T-helper 2 cell (primary cell): ENCODE measurements at places on chromosomes 5 and 9.

- DNase-seq, result no peak
These were observed 137.5 kb downstream of the C5orf15 start for GRCh38 chr5:133830911-133831310.

DNA sequence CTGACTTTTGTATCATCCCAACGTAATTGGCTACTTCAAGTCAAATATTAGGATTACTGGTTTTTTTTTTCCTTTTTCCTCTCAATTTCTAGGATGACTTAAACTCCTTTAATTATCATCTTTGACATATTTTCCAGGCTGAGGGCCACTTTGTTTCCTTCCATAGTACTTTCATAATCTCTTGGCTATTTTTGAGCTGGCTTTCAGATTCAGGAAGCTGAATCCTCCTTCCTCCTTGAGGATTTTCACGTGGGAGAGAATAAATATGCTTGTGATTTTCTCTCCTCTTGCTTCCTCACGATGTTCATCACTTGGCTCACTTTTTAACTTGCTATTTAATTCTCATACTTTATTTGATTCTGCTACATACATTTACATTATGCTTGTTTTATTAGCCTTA, 88.1 kb downstream of the ITGA1 start:
- DNase-seq, result no peak

DNA sequence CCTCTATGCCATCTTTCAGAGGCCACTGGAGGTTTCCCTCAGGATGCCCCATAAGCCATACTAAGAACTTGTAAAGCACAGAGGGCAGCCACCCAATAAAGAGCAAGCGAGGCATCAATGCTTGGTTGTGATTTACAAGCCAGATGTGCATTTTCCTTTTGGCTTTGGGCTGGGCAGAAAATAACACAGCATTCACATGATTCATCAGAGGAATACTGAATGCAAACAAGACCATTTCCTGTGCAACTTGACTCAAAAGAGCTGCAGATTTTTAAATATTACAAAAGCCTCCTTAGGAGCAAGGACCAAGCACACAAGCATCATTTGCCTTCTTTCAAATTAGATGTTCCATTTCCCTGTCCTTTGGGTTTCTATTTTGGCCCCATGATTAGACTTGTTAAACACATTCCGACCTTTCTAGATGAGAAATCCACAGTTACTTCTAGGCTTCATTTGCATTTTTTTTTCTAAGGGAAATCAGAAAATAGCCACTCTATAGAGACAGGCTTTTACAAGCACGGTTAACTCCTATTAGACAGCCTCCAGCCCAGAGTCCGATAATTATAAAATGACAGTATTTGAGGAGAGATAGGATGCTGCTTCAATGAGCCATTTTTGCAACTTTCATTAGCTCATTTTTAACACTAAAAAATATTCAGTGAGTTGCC, 207.8 kb downstream of the SEMA5A start:
- DNase-seq, result no peak

DNA sequence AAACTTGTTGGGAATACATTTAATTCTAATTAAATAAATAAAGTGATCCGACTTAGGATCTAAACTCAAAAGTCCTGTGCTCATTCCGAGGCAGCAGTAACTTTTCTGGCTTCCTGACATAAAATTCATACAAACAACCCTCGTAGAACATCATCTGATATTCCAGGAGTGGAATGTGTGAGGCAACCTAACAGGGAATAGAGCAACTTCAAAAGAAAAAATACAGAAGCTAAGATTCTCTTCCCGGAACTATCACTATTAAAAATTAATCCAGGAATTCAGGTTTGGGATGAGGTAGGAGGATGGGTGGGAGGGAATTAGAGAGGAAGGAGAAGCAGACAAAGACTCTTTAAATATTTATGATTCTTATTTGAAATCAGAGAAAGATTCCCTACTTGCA, 32.9 kb upstream of the TRIO start:
- DNase-seq, result no peak

DNA sequence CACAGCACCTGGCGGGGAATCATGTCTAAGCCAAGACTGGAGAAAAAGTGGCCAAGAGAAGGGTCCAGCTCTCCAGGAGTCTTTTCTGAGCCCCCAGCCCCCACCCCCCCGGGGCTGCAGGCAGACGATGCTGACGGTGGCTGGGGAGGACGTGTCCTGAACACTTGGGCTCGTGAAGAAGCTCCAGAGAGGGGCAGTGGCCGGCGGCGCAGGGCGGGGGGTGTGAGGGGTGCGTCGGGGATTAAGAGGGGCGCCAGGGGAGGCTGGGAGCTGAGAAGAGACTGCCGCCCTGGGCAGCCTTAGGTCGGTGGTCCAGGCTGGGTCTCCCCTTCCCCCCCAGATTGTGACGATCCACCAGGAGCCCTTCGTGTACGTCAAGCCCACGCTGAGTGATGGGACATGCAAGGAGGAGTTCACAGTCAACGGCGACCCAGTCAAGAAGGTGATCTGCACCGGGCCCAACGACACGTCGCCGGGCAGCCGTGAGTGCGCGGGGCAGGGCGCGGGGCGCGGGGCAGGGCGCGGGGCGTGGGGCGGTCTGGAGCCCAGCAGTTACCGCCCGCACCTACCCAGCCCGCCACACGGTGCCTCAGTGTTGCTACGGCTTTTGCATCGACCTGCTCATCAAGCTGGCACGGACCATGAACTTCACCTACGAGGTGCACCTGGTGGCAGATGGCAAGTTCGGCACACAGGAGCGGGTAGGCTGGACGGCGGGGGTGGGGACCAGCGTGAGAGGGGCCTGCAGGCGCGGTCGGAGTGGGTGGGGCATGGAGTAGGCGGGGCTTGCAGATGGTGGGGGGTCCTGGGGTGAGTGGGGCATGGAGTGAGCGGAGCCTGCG, 8.9 kb downstream of the LRRC26 start:
- DNase-seq, result no peak

- DNase-seq, result no peak
These were observed 119.5 kb downstream of the HMHB1 start for GRCh38 chr5:143931476-143931875.
